Common myeloid progenitor, CD34-positive (primary cell): ENCODE measurements at places on chromosomes 3 and 15.
A peak's percentile ranks its signal among the peaks of the same experiment; 100 is the strongest.

GRCh38 chr3:122356402-122356801 is 26.6 kb downstream of the MIX23 start:
- H3K27ac ChIP-seq, result no peak overlapping the region
- no peak overlapping the region for H3K4me3 ChIP-seq
- DNase-seq, result peak; percentile 33
- peaks cover 6% of the 10 kb centered on the region for H3K36me3 ChIP-seq
- H3K27me3 ChIP-seq, result no peaks in the 10 kb centered on the region
- peaks cover 5% of the 10 kb centered on the region for H3K4me1 ChIP-seq

DNA sequence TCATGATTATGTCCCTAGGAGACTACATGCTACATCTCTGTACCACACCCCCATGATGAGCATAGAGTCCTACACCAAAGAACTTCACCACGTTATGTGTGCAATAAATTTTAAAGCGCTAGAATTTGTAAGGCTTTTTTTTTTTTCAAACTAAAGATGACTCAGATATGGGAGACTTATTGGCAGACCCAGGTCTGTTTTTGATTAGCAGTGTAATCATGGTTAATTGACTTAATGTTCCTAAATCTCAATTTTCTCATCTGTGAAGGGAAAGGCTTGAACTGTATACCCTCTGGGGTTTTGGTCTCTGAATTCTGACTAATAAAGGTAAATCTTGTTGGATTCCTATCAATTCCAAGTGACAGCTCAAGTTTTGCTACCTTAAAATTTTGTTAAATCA is 26.4 kb downstream of the ABI3BP start:
- H3K27ac ChIP-seq, result no peak overlapping the region
- peaks cover 3% of the 10 kb centered on the region for H3K27me3 ChIP-seq
- no peaks in the 10 kb centered on the region for H3K36me3 ChIP-seq
- DNase-seq, result no peak

- no peaks in the 10 kb centered on the region for H3K27me3 ChIP-seq
- H3K36me3 ChIP-seq, result no peaks in the 10 kb centered on the region
- H3K4me1 ChIP-seq, result peaks cover 24% of the 10 kb centered on the region
- peak; percentile 91 for DNase-seq
- peak within 1 kb of the TSS; percentile 98 for H3K4me3 ChIP-seq
- peak within 1 kb of the TSS; percentile 94 for H3K27ac ChIP-seq
These were observed at the start of gene ARL8B for GRCh38 chr3:5122030-5122740. ARL8B (plus strand) TSS chr3:5122292; CDS start chr3:5122466, 174 bp downstream.

DNA sequence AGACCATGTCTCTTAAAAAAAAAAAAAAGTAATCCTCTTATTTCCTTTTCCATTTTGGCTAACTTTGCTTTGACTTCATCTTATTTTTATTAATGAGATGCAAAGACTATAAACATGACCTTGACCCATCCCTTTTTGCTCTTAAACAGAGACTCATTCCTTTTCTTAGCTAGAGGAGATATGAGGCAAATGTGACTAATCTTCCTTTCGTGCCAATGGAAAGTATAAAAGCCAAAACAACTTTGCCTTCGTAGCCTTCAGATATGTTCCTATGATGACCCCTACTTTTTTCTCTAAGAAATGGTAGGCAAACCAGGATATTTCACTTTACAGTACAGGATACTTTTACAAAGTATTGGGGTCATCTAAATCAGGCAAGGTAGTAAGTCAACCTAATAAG is 36.9 kb upstream of the GOLGB1 start:
- H3K4me3 ChIP-seq, result no peak overlapping the region
- H3K27me3 ChIP-seq, result no peaks in the 10 kb centered on the region
- peaks cover 28% of the 10 kb centered on the region for H3K36me3 ChIP-seq
- no peak for DNase-seq
- no peaks in the 10 kb centered on the region for H3K4me1 ChIP-seq
- no peak overlapping the region for H3K27ac ChIP-seq

GRCh38 chr3:49352890-49353421 is 5.2 kb downstream of the GPX1 start:
- DNase-seq, result no peak
- H3K4me3 ChIP-seq, result no peak overlapping the region
- no peaks in the 10 kb centered on the region for H3K27me3 ChIP-seq
- H3K36me3 ChIP-seq, result peaks cover 15% of the 10 kb centered on the region

GRCh38 chr3:84974347-84974746 is 15.6 kb downstream of the CADM2 start:
- no peaks in the 10 kb centered on the region for H3K36me3 ChIP-seq
- no peak overlapping the region for H3K27ac ChIP-seq
- H3K27me3 ChIP-seq, result peaks cover 6% of the 10 kb centered on the region
- H3K4me1 ChIP-seq, result no peaks in the 10 kb centered on the region
- H3K4me3 ChIP-seq, result no peak overlapping the region

DNA sequence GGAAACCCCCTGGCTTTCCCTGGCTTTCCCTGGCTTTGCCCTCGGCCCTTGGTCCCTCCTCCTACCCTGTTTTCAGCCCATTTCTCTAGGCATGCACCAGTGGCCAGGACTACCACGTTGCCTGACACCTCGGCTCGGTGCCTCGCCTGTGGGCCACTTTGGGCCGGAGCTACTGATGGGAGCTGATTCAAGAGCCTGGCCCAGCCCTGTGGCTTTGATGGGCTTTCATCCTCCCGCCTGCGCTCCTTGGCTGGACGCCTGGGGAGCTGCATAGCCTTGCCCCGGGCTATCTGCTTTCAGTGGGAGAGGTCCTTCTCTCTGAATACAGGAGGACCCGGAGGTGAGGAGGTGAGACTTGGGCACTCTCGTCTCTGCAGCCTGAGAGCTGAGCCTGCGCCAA is 192.7 kb upstream of the HES1 start:
- no peaks in the 10 kb centered on the region for H3K27me3 ChIP-seq
- no peaks in the 10 kb centered on the region for H3K4me1 ChIP-seq
- H3K36me3 ChIP-seq, result no peaks in the 10 kb centered on the region
- DNase-seq, result no peak

- DNase-seq, result no peak
- H3K4me3 ChIP-seq, result no peak overlapping the region
- no peaks in the 10 kb centered on the region for H3K27me3 ChIP-seq
- no peaks in the 10 kb centered on the region for H3K4me1 ChIP-seq
These were observed 135.5 kb upstream of the RARB start for GRCh38 chr3:25292595-25292994.

GRCh38 chr3:66348704-66349103 is 127.9 kb downstream of the SLC25A26 start:
- no peaks in the 10 kb centered on the region for H3K27me3 ChIP-seq
- H3K4me1 ChIP-seq, result no peaks in the 10 kb centered on the region
- no peak for DNase-seq
- H3K4me3 ChIP-seq, result no peak overlapping the region

GRCh38 chr3:194399874-194400411 is 877 bp upstream of the GP5 start:
- peaks cover 10% of the 10 kb centered on the region for H3K27me3 ChIP-seq
- H3K36me3 ChIP-seq, result no peaks in the 10 kb centered on the region
- H3K4me3 ChIP-seq, result no peak overlapping the region

GRCh38 chr3:114060906-114061655 is 4.5 kb downstream of the QTRT2 start:
- H3K4me1 ChIP-seq, result peaks cover 4% of the 10 kb centered on the region
- no peak overlapping the region for H3K27ac ChIP-seq
- no peak overlapping the region for H3K4me3 ChIP-seq
- H3K36me3 ChIP-seq, result peaks cover 19% of the 10 kb centered on the region
- no peaks in the 10 kb centered on the region for H3K27me3 ChIP-seq

- no peak overlapping the region for H3K27ac ChIP-seq
- no peak for DNase-seq
- H3K27me3 ChIP-seq, result no peaks in the 10 kb centered on the region
- H3K4me3 ChIP-seq, result no peak overlapping the region
These were observed 243.5 kb downstream of the OPA1 start for GRCh38 chr3:193836511-193836910.

GRCh38 chr3:179760944-179761343 is 108.1 kb downstream of the USP13 start:
- peaks cover 9% of the 10 kb centered on the region for H3K36me3 ChIP-seq
- no peak overlapping the region for H3K27ac ChIP-seq
- no peak for DNase-seq
- H3K4me1 ChIP-seq, result no peaks in the 10 kb centered on the region
- no peaks in the 10 kb centered on the region for H3K27me3 ChIP-seq

DNA sequence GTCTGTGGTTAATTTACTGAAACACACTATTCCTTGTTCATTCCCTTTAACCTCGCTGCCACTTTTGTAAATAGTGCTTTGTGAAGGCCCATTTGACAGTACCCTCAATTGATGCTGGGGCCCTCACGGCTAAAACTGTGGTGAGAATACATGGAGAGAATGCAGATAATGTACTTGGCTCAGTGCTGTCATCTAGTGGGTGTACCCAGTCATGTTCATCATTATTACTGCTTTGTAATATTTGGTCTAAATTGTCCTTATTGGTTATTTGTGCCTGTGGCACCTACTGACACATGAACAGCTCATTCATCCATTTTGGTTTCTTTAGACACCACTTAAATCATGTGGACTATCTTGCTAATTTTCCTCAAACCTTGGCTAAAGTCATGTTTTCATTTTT is 543.6 kb downstream of the EDEM1 start:
- H3K36me3 ChIP-seq, result no peaks in the 10 kb centered on the region
- no peaks in the 10 kb centered on the region for H3K4me1 ChIP-seq
- no peak overlapping the region for H3K4me3 ChIP-seq
- no peaks in the 10 kb centered on the region for H3K27me3 ChIP-seq

- DNase-seq, result no peak
- no peak overlapping the region for H3K27ac ChIP-seq
- no peaks in the 10 kb centered on the region for H3K27me3 ChIP-seq
These were observed 3.7 kb downstream of the IFT80 start for GRCh38 chr3:160395297-160395696.

DNA sequence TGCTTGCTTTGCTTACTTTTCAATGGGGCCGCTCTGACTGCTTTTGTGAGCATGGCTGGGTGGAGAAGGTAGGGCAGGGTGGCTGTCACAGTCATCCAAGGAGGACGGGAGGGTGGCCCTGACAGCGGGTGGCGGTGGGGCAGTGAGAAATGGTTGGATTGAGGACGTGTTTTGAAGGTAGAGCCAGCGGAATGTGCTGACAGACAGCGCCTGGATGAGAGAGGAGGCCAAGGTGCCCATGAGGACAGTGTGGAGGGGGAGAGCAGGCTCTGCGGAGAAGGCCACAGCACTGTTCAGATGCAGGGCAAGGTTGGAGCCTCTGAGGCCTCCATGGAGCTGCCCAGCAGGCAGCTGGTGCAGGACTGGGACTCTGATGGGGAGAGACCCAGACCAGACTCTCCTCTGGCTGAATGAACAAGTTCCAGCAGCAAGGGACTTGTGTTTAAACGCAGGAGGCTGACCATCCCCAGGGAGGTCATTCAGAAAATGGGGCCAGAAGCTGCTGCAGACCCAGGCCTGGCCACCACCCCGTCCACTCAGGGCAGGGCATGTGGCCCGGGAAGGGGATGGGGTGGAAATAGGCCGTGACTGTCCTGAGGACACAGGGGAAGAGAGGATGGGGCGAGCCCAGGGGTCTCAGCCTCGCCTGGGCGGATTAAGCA is 120.3 kb upstream of the PRR20G start:
- H3K36me3 ChIP-seq, result no peaks in the 10 kb centered on the region
- no peaks in the 10 kb centered on the region for H3K4me1 ChIP-seq
- no peak for DNase-seq
- peaks cover 2% of the 10 kb centered on the region for H3K27me3 ChIP-seq
- H3K27ac ChIP-seq, result no peak overlapping the region

DNA sequence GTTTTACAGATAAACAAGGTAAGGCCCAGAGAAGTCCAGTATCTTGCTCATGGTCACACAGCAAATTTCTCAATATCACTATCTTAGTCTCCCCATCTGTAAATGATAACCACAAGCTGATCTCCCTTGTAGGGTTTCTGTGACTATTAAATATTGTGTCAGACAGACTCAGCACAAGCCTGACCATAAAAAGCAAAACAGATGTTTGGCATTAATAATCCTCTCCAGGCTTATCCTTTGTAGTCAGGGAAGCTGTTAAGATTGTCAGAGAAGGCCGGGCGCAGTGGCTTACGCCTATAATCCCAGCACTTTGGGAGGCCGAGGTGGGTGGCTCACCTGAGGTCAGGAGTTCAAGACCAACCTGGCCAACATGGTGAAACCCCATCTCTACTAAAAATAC is 173.2 kb upstream of the PRICKLE2 start:
- no peak overlapping the region for H3K4me3 ChIP-seq
- DNase-seq, result no peak
- no peak overlapping the region for H3K27ac ChIP-seq
- no peaks in the 10 kb centered on the region for H3K27me3 ChIP-seq

DNA sequence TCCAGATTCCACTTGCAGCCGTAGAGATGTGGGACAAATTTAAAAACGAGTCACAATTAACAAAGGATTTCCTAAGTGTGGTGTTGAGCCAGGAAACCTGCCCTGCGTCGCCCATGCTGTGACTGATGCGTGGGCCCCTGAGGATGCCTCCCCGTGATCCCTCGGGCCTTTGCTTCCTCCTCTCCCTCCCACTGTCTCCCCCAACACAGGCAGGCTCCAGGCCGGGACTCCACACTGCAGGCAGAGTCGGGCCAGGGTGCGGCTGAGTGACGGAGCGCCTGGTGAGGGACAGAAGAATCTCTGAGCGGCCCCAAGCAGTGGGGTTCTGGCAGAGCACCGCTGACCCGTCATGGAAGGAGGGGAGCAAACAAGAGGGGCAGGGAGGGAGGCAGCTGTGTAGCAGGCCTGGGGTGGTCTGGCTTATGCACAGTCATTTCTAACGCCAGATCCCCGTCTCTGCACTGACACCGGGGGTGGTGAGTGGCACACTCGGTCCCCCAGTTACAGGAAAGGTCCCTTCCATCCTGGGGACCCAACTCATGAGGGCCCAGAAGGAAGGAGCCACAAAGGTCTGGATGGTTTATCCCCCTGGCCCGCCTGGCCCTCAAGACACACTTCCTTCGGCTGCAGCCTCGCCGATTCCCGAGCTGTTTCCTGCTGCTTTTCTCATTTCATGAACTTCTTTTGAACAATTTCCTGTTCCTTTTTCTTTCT is 91.0 kb downstream of the XXYLT1 start:
- no peaks in the 10 kb centered on the region for H3K27me3 ChIP-seq
- H3K27ac ChIP-seq, result peak overlapping the region; percentile 89
- peaks cover 84% of the 10 kb centered on the region for H3K4me1 ChIP-seq
- H3K36me3 ChIP-seq, result peaks cover 8% of the 10 kb centered on the region
- no peak for DNase-seq

DNA sequence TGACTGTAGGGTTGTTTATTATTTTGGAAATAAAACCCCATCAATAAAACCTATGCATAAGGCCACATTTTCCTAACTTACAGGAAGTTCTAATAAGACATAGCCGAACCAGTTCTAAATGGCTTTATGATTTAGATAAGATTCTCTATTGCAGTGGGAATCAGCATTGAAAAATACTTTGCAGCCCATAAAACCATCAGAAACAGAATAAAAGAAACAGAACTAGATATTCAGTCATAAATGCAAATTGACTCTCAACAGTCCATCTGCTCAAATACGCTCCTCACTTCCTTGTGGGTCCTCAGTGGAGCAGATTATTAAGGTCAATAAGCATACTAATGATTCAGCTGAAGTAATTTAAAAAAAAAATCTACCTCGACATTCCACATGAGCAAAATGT is 8.8 kb downstream of the SATB1 start:
- H3K27me3 ChIP-seq, result no peaks in the 10 kb centered on the region
- H3K4me3 ChIP-seq, result no peak overlapping the region
- no peak overlapping the region for H3K27ac ChIP-seq
- DNase-seq, result no peak
- no peaks in the 10 kb centered on the region for H3K4me1 ChIP-seq

GRCh38 chr3:54772746-54773145 is 155.1 kb downstream of the LRTM1 start:
- DNase-seq, result no peak
- no peak overlapping the region for H3K4me3 ChIP-seq
- no peaks in the 10 kb centered on the region for H3K27me3 ChIP-seq
- no peaks in the 10 kb centered on the region for H3K36me3 ChIP-seq
- H3K4me1 ChIP-seq, result no peaks in the 10 kb centered on the region
